Stimulated activated naive CD8-positive, alpha-beta T cell treated with anti-CD3 and anti-CD28 coated beads, Interleukin-15, Interleukin-2, amounts not matched to agents 100 U/mL and 50 U/mL, for 24 hours (primary cell): ENCODE measurements at places on chromosomes 1 and 21.

DNA sequence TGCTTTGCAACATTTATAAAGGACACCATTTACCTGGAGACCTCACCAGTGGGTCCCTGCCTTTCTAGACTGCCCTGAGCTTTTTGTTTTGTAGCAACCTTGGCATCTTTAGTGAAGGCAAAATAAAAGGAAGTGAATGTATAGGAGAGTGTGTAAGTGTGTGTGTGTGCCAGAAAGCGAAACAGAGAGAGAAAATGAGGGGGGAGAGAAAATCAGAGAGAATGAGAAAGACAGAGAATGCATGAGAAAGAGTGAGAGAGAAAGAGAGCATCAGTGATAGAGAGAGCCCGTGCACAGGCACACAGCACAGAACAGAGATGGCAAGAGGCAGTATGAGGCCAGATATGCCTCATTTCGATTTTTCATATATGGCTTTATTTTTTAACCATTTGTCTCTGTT lies 57.5 kb downstream of the HSD3B1 start:
- no peak for DNase-seq

DNA sequence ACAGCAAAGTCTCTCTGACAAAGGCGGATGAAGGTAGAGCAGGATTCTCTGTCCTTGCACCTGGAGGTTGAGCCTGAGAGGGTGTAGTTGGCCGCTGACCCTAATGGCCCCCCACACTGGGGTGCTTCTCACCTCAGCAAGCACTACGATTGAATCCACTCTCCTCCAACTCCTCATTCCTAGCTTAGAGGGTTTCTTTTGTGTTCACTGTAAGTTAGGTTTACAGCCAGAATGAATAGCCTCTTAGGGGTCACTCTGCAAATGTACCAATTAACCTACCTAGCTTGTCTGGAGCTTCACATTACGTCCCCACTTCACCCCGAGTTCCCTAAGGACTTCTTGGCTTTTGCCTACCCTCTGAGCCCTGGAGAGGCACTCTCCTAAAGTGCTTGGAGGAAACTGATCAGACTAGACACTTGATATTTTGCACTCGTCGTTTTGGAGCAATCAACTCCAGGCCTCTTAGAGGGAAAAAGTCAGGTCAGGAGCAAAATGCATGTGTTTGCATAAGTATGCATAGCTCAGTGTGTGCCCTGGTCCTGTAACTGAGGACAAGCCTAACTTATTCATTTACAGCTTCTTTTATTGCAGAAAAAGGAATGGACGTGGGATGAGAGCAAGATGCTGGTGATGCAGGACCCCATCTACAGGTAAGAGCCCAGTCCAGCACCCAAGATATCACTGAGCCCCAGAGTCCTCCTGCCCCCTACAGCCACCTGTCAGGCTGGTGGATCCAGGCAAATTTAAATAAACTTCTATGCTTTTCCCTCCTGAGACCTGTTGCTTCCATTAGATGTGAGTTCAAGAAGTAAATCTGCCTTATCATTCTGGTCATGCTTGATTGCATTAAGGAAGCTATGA lies 76.4 kb downstream of the SPATA46 start:
- no peak for DNase-seq

DNA sequence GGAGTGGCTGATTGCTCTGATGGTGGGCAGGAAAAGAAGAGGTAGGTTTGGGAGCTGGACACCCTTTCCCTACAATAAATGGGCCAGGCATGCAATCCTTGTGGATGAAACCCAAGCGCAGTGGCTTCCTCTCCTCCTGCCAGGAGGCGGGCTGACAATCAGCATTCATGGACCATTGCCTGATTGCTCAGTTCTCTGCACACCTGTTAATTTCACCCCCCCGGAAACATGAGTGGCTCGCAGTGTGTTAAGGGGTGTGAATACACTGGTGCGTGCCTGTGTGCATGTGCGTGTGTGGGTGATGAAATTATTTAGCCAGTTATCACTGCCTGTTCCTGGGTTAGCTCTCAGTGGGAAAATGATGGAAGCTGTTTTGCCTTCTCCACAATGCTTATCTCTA lies 310.7 kb downstream of the PCP4 start:
- DNase-seq, result no peak

DNA sequence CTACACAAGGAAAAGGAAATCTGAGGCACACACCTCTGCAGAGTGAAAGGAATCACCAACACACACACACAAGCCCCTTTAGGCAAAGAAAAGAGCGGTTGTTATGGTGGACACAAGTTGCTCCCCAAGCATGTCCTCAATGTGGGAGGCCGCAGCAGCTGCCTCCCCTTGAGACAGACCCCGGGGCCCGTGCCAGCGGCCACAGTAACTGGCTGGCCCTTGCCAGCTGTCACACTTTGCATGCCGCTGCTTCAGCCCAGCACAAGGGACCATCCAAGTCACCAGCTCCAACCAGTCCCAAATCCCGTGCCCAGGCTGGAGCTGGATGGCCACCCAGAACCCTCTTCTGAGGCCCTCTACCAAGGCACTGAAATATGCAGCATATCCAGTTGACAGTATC lies 2.9 kb upstream of the OLIG1 start:
- no peak for DNase-seq

GRCh38 chr21:40752125-40752524 lies 94.8 kb downstream of the DSCAM start:
- DNase-seq, result no peak

DNA sequence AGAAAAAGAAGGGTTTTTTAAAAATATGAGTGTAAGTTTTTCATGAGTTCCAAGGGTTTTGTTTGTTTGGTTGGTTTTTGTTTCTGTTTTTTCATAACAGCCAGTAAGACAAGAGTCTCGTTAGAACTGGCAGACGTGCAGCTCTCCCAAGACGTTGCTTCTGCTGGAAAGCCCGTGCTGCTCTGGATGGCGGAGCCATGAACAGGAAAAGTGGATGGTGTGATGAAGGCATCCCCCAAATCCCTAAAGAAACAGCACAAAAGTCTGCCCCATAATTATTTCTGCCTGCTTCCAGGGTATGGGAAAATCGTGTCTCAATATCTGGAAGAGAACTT lies 157.9 kb upstream of the BACE2 start:
- no peak for DNase-seq

DNA sequence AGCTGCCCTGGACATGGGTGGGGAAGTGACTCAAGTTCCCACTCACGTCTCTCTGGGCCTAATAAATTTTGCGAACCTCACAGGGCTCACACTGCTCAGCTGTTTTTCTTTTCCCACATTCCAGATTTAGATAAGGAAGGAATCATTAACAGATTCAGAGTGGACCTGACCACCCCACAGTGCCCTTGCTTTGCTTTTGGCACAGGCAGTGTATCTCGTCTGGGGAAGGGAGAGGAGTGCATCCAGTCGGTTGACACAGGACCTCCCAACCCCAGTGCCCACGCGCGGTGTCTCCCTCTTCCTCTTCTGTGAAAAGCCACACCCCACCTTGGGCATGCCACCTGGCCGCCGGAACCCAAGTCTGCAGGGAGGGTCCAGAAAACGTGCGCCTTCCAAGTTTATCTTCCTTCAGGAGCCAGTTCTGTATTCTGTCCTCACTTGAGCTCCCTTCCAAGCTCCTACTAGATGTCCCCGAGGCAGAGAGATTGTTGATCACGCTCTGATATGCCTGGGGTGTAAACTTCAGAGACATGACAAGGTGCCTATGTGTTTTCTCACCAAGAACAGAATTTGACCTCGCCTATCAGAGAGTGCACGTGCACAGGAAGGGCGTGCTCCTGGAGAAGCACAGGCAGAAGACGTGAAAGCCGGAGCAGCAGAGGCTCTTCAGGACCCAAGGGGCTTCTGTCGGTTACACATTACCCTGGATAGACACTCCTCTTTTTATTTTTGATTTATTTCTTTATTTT lies 9.5 kb upstream of the SLC2A5 start:
- no peak for DNase-seq

DNA sequence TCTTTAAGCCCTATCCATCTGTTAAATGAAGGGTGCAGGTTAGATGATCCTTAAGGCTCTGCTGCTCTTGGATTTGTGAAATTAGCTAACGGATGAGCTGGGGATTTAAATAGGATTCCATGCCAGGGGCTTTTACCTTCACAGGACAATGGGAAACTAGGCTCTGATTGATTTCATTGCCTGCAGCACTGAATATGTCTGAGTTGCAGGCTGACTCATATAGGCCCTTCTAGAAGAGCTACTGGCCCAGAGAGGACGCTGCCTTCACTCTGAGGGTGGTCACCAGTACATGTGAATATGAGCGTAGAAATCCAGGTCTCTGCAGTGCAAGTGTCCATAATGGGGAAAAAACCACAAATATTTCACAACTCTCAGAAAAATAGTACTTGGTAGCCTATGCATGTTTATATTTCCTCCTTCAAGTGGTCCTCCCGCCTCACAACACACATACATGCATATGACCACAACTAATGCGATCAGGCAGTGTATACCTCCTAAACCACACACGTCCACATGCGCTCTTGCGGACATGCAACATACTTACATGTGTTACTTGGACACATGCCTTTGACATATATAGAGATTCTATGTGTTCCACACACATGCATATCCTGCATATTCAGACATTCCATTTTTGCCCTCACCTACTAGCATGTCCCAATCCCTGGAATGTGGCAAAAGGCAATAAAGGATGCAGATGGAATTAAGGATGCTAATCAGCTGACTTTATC lies 233.8 kb upstream of the JUN start:
- no peak for DNase-seq

- no peak for DNase-seq
Measured at GRCh38 chr1:12547586-12548225, 70.3 kb downstream of the DHRS3 start.

GRCh38 chr21:31708541-31708940 lies 23.4 kb downstream of the SCAF4 start:
- DNase-seq, result no peak

GRCh38 chr21:20968391-20968790 lies 29.8 kb upstream of the NCAM2 start:
- DNase-seq, result no peak

DNA sequence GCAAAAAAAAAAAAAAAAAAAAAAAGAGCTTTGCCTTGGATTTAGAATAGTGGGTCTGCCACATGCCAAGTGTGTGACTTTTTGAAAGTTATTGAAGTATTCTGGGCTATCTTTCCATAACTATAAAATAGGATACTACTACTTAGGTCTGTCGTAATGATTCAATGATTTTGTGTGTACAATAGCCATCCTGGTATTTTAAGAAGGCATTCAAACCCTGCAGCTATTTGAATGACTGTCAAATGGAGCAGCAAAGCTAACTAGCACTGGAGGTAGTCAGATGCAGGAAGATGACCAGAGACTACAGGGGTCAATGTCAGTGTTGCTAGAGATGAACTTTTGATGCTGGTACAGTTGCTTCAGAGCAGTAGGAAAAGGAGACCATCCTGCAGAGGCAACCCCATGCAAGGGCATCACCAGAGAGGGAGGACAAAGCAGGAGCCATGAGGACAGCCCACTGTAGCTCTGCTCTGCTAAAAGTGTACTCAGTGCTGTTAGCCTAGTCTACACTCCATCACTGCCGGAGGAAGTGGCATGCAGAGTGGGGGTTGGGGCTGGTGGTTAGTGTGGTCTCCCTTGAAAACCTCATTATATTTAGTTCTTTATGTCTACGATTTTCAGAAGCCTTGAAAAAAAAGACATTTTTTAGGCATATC lies 29.0 kb downstream of the DUSP10 start:
- peak; percentile 80 for DNase-seq

GRCh38 chr1:230814949-230815692 lies 53.2 kb downstream of the C1orf198 start:
- no peak for DNase-seq

DNA sequence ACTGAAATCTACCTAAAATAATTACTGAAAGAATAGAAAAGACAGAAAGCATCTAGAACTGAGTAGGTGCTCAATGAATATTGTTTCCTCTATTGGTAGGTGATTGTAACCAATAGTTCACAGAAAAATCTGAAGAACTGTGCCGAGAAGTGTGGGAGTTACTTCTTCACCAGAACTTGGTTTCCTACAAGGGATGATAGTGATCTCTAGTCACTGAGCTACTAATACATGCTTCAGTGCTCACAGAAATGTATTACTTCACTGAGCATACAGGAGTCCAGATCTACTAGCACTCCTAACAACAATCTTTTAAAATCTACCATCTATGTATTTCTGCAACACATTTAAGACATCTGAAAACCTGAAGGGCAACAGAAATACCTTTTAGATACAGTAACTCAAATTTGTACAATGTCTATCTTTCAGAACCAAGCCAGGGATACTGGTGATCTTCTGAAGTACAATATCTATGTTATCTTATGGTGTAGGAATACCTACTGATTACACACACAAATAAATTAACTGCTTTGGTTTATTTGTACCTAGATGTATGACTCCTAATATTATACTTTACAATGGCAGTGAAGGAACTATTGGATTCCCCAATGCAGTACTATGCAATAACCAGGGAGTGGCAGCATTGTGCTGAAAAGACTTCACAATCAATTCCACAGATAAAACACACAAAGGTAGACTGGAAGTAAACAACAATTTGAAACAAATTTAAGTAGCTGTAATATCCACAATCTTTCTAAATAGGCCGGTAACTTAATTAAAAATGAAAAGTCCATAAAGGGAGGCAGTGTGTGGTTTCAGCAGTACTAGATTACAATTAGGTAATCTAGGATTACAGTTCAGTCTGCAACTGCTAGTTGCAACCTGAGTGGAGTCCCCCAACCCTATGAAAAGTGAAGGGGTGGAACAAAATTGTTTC lies 243.0 kb downstream of the SLC45A1 start:
- DNase-seq, result peak; percentile 15

GRCh38 chr1:28927648-28928313 lies 13.4 kb downstream of the EPB41 start:
- DNase-seq, result no peak

DNA sequence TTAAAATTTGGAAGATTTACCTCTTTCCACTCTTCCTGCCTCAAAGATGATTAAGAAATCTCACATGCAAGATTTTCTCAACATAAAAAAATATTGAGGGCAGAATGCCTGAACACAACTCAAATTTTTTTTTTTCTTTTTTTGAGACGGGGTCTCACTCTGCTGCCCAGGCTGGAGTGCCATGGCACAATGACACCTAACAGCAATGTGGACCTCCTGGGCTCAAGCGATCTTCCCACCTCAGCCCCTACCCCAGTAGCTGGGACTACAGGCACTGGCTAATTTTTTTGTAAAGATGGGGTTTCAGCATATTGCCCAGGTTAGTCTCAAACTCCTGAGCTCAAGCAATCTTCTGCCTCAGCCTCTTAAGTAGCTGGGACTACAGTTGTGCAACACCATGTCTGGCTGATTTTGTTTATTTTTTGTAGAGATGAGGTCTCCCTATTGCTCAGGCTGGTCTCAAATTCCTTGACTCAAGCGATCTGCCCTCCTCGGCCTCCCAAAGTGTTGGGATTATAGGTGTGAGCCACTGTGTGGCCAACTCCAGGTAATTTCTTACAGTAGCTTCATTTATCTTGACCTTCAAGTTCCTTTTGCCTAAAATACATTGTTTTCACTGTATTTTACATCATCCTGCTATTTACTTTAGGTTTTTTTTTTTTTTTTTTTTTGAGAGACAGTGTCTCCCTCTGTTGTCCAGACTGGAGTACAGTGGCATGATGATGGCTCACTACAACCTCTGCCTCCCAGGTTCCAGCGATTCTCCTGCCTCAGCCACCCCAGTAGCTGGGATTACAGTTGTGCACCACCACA lies 10.4 kb downstream of the NUCKS1 start:
- no peak for DNase-seq

- DNase-seq, result no peak
Measured at GRCh38 chr1:247517795-247518612, 18.2 kb downstream of the OR2C3 start.
